Tibial artery (tissue), 4 donors: ENCODE measurements at places on chromosomes 12 and 14.

DNA sequence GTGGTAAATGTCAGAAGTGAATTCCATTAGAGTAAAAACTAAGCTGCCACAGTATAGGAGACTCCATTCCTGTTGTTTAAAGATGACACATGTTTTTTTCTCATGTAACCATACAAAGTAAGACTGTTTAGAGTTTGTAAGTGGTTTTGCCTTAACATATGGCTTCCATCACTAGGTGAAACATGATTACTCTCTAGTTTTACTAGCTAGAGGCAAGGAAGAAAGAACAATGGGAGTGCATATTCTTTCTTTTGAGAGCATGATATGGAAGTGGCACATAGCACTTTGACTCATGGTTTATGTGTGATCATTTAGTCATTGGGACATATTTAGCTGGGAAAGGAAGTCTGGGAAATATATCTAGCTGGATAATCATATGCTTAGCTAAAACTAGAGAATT lies 7.7 kb downstream of the ATF7IP start:
- no peak for DNase-seq

GRCh38 chr12:14611640-14612203 lies 44.0 kb upstream of the PLBD1 start:
- DNase-seq, result no peak

GRCh38 chr12:1643905-1644533 lies 15.0 kb downstream of the WNT5B start:
- DNase-seq, result no peak

GRCh38 chr12:57008178-57008577 lies 1.8 kb upstream of the ZBTB39 start:
- no peak for DNase-seq

GRCh38 chr14:84029246-84029645 lies 1500.7 kb upstream of the FLRT2 start:
- no peak for DNase-seq

DNA sequence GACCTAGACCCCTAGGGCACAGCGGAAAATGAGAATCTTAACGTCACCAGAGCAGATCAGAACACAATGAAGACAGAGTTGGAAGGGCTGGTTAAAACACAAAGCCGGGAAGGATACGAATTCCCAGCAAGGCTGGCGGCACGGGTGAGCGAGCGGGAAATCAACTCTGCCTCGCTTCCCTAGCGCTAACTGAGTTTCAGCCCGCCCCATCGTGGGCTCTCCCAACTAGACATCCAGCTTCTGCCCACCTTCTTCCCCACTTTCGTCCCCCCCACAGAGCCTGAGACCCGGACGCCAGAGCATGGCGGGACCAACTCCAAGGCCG lies 377 bp downstream of the CCNT1 start:
- no peak for DNase-seq

- DNase-seq, result no peak
Observed at GRCh38 chr14:96792591-96792990, 4.6 kb upstream of the VRK1 start.

DNA sequence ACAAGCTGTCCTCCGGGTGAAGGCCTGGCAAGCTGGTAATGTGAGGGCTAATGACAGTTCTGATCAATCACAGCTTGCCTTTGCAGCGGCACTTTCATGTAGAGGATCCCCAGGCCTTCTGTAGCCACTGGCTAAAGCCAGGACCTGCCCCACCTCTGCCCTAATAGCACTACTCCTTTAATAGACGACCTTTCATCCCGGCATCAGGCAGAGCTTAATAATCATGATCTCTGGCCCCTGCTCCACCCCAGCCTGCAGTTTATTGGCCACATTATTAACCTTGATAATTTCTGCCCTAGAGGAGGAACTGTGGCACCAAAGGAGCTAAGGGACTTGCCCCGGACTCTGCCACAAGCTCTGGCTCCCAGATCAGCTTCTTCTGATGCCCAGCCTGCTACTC lies 142.3 kb upstream of the TBX3 start:
- no peak for DNase-seq

DNA sequence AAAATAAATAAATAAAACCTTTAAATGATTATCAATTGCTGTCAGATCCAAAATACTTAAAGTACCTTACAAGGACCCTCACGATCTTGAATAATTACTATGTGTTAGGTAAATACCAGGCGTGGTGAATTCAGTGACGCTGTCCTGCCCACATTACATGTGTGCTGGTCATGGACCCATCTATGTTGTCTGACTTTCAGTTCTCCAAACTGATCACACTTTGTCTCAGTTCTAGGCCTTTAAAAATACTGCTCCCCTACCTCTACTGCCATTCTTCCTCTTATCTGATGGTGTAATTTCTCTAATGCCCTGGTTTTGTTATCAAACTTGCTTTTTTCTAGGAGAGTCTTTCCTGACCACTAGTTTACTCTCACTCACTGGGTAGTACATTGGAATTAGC lies 520.7 kb downstream of the TRHDE start:
- DNase-seq, result no peak

DNA sequence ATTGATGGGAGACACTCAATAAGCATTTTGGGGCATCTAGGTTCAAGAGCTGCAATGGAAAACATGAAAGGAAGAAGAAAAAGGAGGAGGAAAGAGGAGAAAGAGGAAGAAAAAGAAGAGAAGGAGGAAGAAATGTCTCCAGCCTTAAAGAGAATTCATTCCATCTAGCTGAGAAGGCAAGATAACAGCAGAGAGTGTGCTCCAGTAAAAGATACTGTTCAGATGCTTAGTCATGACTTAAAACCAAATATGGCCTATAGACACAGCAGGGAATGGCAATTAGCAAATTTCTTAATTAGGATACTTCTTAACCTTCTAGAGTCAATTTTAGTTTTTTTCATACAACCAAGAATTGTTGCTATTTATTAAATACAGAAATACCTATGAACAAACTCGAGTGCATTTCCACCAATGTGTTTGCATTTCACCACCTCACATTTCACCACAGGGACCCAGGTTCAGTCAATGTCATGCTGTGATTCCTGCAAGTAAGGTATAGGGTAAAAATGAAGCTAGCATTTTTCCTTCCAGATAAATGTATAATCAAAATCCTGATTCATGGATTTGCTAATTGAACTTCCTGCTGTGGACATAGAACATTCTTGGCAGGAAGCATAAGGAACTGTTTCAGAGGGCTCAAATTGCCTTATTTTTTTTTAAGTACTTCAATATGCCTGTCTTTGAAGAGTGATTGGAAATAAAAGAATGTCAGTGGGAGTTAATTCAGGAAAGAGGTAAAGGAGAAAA lies 177.8 kb downstream of the RPS29 start:
- DNase-seq, result no peak

- no peak for DNase-seq
Observed at GRCh38 chr12:45685680-45686079, 43.8 kb upstream of the ARID2 start.

DNA sequence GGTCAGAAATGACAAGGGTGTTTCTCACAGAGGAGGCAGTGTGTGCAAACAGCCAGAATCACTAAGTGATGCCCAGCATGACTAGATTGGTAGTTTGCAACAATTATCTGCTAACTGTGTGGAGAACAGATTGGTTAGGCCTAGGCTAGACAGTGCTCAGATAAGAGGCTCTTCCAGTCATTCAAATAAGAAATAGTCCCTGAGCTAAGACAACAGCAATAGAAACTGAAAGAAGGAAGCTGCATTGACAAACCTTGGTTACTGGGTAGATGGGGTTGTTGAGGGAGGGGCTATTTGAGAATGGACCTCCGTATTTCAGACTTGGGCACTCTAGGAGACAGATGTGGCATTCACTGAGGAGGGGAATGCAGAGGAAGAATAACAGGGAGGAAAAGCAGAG lies 255.0 kb upstream of the NPAS3 start:
- DNase-seq, result no peak

- no peak for DNase-seq
Observed at GRCh38 chr12:92138144-92138543, 7.5 kb downstream of the BTG1 start.

- DNase-seq, result no peak
Observed at GRCh38 chr14:101255765-101256125, 305.6 kb upstream of the DIO3 start.

DNA sequence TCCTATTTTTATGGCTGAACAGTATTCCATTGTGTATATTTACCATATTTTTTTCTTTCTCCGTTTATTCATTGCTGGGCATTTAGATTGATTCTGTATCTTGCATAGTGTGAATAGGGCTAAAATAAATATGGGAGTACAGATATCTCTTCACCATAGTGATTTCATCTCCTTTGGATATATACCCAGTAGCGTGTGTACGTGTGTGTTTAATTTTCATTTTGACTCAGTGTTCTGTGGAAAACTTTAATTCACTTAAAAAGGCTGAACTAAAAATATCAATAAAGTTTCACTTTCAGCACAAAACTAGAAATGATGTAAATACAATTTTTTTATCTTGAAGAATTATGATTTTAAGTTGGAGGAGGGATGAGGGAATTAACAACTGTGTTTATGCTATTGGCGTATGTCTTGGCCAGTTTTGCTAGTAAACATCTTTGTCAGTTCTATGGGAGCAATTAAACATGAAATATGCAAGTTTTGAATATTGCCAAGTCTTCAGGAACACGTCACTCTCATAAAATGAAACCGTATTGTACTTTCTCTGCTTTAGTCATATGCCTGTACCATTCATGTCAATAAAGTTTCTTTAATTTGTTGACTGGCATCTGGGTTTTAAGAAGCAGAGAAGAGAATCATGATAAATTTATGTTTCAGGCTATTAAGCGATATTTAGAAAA lies 99.8 kb downstream of the PTGER2 start:
- DNase-seq, result no peak

DNA sequence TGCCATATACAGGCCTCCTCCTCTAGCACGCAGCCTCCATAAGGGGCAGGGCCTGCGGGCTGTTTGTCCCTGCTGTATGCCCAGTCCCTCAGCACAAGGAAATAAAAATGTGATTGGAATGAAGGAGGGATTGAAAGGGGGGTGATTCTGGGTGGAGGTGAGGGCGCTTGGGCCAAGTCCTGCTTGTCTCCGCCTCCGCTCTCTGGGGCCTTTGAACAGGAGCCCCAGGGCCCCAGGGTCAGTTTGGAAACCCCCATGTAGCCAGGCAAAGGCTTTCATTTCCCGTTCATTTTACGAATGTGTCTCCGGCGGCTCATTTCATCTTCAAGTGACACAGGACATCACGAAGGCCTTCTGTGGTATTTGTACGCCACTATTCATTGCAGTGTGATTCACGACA lies 4.5 kb upstream of the CACNA2D4 start:
- no peak for DNase-seq

- no peak for DNase-seq
Observed at GRCh38 chr14:25050269-25051150, 563 bp upstream of the STXBP6 start.

GRCh38 chr14:52835122-52835903 lies 43.9 kb upstream of the GNPNAT1 start:
- DNase-seq, result no peak

GRCh38 chr12:30610718-30611117 lies 85.0 kb downstream of the IPO8 start:
- no peak for DNase-seq

DNA sequence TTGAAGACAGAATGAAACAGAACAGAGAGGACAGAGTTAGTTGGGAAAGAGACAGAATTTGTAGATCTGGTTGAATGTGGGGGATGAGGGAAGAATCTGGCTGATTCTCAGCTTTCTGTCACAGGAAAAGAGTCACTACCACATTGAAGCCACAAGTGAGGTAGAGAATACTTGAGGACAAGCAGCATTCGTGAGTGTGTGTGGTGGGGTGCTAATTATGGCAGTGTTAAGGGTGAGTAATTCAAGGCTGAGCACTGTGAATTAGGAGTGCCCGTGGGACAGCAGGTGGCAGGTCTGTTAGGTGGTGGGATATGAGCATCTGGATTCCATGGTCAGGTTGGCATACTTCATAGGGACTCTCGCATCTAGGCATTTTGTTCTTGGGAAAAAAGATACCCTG lies 347.4 kb upstream of the PRICKLE1 start:
- no peak for DNase-seq

GRCh38 chr12:114954511-114955055 lies 270.6 kb upstream of the TBX3 start:
- DNase-seq, result no peak

GRCh38 chr12:97960741-97961608 lies 498.4 kb downstream of the RMST start:
- DNase-seq, result no peak

DNA sequence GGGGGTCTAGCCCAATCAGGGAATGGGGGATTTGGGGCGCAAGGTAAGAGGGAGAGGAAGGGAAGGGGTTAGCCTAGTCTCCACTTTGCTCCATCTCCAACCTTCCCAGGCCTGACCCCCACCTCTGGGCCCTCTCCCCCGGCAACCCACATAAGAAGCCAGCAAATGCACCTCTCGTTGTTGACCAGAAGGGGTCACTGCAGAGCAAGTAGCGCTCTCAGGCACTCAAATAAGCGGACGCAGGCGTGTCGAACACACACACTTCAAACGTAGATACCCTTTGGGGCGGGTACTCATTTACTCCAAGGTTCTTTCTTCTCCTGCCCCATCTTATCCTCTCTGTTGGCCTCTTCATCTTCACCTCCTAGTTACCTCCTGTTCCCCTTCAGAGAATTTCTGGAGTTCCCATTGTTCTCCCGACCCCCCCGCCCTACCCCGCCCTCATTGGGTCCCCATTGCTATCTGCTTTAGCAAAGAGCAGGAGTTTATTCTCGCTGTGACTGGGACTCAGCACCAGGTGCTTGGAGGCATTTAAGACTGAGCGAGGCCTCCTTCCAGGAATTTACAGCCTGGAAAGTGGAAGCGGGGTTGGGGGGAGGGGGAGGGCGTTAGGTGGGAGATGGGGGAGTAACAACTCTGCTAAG lies 1.5 kb upstream of the SRRM4 start:
- DNase-seq, result no peak

DNA sequence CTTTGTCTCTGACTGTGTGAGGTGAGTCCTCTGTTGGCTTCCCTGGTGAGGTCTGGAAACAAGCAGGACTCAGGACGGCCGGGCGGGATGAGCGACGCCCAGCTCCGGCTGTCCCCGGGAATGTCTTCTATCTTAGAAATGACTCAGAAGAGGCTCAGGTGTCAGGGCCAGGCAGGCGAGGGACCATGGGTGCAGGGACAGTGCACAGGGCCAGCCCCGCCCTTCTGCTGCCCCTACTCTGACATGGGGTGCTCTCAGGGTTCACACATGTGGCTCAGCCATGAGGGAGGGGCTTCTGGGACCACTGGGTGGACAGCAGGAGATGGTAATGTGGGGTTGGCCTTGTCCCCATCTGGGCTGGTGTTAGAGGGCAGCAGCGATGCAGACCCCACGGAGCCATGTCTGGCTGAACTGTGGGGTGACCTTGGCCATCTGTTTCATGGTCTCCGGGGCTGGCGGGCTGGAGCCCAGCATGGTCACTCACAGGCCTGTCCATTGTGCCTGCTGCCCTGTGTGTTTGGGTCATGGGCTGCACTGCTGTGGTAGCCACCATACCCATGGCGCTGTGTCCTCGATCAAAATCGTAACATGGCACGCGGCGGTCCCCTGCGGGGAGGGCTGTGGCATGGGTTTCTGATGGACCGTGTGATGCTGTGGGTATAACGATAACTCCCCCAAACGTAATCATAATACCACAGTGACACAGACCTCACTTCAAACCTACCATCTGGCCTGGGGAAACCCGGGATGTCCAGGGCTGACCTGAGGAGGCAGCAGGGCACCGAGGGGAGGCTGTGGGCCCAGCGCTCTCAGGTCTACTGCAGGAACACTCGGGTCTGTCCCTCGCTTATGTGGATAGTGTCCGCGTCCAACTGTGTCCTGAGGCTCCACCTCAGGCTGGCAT lies 368.8 kb downstream of the TMEM121 start:
- peak; percentile 52 for DNase-seq
